ENCODE measurements at places on chromosomes 7 and 10.
A peak's percentile ranks its signal among the peaks of the same experiment; 100 is the strongest.

DNA sequence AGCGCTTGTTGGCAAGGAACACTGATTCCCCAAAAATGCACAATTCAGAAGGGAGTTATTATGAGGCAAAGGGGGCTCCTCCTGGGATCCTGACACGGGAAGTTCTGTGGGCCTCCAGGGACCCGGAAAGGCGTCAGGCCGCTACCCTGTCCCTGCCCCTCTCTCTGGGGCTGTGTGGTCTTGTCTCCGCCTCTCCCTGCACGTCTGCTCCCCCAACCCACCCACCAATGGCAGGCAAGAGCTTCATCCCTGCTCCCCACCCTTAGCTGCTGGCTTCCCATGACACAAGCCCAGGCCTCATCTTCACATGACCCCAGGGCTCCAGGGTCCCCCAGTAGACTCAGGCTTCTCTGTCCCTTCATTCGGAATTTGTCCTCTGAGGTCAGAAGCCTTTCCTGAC, 31.0 kb upstream of the ADRB1 start:
- DNase-seq = no peak

DNA sequence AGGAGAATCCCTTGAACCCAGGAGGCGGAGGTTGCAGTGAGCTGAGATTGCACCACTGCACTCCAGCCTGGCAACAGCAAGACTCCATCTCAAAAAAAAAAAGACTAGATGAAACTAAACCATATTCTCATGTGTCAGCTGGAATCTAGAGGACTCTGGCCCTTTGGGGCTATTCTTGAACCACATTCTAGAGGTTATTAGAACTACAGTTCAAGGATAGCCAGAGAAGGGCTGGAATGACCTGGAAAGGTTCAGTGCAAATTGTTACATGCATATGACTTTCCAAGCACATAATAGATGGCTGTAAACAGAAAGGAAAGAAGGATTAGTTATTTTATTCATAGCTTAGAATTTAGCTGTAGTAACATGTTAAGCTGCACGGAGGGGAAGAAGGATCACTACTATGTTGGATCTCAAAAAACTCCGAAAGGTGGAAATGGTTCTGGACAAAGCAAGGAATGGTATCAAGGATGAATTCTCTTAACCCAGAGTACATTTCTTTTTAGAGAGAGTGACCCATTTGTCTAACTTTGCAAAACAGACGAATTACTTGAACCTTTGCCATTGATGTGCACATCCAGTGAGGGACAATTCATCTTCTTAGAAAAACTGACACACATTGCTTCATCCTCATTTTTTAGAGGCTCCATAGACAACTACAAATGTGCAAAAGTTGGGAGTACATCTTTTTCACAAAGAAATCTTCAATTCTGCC, 124.0 kb upstream of the SAMD8 start:
- no peak for DNase-seq

DNA sequence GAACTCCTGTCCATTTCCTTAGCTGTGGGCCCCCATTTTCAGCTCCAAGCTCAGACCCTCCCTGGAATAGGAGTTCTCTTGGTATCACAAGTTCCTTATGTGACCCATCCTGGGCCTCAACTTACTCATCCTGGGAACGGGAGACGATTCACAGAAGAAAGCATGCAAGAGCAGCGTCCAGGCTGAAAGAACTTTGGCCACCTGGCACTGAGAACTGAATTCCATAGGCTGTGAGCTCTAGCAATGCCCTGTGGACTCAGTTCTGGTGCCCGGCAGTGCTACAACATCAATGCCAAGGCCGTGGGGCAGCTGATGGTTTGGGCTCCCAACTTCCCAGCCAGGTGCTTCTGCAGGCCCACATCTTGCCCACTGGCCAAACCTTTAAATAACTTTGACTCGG, 3.9 kb upstream of the CUEDC2 start:
- DNase-seq = no peak

DNA sequence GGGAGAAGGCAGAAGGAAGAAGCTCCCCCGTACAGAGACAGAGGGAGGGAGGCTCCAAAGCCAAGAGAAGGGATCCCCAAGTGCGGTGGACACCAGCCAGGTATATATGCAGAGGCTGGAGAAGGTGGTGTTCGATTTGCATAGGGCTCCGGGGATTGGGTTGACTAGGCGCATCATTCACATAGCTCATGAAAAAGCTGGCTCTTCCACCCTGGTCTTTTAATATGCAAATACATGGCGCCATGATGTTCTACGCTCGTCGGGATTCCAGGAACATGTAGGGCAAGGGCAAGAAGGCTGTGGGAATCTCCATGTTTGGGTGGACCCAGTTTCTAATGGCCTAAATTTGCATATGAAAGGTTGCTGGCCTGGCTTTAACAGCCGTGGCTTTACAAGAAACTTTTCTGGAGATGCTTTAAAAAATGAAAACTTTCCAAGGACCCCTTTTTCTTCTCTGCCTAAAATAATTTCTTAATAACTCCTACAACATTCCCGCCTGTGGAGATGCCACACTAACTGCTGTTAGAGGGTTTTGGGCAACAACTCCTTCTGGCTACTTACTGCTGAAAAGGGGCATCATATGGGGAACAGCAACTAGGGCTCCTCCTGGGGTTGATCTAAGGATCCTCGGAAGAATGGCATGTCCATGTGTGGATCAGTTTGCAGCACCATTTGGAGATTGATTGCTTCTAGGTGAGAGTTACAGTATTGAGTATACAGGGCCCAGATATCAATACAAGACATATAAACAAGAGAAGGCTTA, 28.3 kb downstream of the C1GALT1 start:
- no peak for DNase-seq

GRCh38 chr10:130201043-130201380, 64.8 kb downstream of the GLRX3 start:
- no peak for DNase-seq

DNA sequence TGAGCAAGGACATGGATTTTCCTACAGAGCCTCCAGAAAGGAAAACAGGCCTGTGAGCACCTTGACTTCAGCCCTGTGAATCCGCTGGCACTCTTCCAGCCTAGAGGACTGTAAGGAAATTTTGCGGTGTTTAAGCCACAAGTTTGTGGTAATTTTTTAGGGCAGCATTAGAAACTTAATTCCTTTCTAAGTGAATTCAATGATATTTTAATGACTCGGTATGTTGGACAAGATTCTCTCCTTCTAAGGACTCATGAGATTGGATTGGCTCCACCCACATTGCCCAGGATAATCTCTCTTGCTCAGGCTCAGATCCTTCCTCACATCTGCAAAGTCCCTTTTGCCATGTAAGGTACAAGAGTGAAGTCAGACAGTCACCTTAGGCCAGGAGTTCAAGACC, 4.5 kb downstream of the LYZL2 start:
- DNase-seq = no peak

DNA sequence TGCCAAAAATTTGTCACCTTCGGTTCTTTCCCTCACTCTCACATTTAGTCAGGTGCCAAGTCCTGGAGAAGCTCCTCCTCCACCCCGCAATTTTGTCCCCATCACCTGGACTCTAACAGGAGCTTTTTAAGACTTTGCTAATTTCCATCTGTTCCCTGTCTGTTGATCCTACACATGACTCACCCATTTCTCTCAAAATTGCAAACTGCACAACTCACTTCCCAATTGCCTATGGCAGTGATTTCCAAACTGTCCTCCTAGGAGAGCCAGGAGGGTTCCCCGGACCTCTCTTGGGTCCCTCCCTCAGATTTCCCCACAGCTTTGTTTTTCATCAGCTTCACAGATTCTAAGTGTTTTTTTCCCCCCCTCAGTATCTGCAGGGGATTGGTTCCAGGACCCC, 120.3 kb downstream of the WNT2 start:
- no peak for DNase-seq

- peak; percentile 51 for DNase-seq
Measured at GRCh38 chr10:92830478-92831389, 17.6 kb upstream of the EXOC6 start.

DNA sequence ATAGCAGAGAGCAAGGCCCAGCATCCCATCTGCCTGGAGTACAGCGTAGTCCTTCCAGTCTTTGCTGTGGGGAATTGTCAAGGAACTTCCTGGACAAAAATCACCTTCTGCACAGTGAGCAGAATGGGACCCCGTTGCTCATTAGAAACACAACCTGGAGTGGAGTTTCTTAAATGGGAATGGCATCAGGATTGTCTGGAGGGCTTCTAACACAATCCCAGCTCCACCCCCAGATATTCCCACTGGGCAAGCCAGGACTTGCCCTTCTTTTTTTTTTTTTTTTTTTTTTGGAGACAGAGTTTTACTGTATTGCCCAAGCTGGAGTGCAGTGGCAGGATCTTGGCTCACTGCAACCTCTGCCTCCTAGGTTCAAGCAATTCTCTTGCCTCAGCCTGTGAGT, 356.4 kb downstream of the GALNT17 start:
- no peak for DNase-seq

GRCh38 chr7:32462977-32463376, 27.2 kb downstream of the LSM5 start:
- DNase-seq = no peak

GRCh38 chr7:155348806-155349205, 51.1 kb downstream of the INSIG1 start:
- no peak for DNase-seq

GRCh38 chr7:8436965-8437364, 3.6 kb downstream of the NXPH1 start:
- peak; percentile 78 for DNase-seq

DNA sequence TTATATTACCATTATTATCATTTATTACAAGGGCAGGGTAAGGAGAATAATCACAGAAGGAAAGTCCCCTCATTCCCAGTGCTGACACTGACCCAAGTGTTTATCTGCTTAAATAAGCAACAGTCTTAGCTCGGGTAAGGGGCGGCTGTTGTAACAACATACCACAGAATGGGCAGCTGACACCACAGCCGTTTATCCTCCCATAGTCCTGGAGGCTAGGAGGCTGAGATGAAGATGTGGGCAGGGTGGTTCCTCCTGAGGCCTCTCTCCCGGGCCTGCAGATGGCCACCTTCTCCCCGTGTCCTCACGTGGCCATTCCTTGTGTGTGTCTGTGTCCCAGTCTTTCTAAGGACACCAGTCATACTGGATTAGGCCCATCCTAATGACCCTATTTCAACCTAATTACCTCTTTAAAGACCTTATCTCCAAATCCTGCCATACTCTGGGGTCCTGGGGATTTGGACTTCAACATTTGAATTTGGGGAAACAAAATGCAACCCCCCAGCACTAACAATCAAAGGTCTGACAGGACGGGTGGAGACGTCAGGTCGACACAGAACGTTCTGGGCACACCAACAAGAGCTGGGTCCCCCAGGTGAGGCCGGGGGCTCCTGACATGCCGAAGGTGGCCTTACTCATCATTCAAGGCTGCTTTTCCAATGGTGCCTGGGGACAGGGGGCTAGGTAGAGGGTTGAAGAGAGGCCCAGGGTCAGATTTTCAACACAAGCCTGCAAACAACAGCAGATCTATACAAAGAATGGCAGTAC, 93.5 kb downstream of the TNS3 start:
- DNase-seq = no peak

GRCh38 chr7:157012113-157012547, 1.7 kb upstream of the MNX1 start:
- DNase-seq = no peak

DNA sequence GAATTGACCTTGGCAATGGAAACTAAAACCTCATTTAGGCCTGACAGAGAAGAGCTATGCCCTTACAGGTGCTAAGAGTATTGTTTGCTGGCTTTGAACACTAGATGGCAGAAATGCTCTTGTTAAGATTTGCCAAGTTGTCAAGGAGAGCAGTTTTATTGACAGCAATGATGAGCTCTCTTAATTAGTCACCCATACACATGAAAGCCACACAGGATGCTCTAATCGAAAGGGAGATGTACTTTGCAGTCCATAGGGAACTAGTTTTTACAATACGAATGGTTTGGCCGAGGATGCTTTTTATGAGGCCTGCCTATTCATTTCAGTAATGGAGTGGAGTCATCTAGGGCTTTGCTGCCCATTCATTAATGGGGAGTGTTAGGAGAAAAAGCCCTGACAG, 45.4 kb upstream of the MBL2 start:
- DNase-seq = no peak

GRCh38 chr7:129617178-129617577, 5.7 kb downstream of the NRF1 start:
- DNase-seq = no peak

DNA sequence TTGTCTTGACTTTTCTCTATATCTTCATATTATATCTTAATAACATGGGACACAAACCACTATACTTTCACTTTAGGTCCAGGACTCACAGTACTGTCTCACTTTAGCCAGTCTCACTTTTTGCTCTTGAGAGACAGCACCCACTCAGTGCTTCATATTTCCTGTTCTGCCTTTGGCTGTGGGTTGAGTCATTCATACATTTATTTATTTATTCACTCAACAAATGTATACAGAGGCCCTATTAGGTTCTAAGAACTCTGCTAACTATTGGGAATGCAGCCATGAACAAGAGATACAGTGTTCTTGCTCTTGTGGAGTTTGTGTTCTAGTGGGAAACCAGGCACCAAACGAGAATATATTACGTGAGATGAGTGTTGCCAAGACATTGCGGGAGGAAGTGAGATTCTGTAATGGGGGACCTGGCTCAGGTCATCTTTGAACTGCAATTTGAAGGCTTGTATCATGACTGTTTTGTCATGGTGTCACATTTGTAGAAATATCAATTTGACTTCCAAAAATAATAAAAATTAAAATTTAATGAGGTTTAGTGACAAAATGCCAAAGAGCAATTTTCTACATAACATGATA, 190.1 kb downstream of the SDHAF3 start:
- DNase-seq = no peak

- peak; percentile 78 for DNase-seq
Measured at GRCh38 chr7:114922026-114922651, at the start of gene MDFIC. TSS of gene MDFIC (plus strand) at chr7:114922094. CDS start at chr7:114923034, 940 bp downstream.

GRCh38 chr7:98594787-98595186, 22.3 kb upstream of the NPTX2 start:
- no peak for DNase-seq

GRCh38 chr10:29533046-29533445, 101.7 kb downstream of the SVIL start:
- DNase-seq = no peak

DNA sequence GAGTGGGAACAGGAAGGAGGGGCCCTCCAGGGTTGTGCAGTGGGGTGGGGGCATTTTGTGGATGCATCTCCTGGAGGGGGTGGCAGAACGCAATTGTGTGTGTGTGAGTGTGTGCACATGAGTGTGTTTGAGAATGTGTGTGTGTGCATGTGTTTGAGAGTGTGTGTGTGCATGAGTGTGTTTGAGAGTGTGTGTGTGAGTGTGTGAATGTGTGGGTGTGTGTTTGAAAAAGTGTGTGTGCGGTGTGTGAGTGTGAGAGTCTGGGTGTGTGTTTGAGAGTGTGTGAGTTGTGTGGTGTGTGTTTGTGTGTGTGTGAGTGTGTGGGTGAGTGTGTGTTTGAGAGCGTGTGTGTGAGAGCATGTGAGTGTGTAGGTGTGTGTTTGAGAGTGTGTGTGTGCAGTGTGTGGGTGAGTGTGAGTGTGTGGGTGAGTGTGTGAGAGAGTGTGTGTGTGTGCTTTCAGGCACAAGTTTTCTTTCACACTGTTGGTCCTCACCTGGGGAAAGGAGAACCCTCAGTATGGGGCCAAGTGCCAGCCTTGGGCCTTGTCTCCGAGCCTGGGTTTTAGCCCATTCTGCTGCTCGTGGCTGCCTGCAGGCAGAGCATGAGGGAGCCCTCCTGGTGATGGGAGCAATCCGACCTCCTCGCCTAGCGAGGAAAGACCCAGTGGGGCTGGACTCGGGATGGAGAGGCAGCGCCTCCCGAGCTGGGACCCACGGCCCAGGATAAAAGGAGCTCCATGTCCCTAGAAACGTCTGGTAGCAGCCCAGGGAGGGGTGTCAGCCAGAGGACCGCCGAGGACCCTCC, 35.6 kb downstream of the CDH23 start:
- DNase-seq = no peak

- DNase-seq = no peak
Measured at GRCh38 chr10:86851328-86852207, 95.1 kb downstream of the BMPR1A start.

- no peak for DNase-seq
Measured at GRCh38 chr7:120502132-120502531, 229.2 kb downstream of the KCND2 start.

All from activated CD4-positive, alpha-beta T cell treated with anti-CD3 and anti-CD28 coated beads for 48 hours (primary cell).